CD4-positive, alpha-beta T cell (primary cell): ENCODE measurements at places on chromosomes 5 and 9.

GRCh38 chr5:139061856-139062255, 136.3 kb downstream of the SIL1 start:
- no peak for DNase-seq

DNA sequence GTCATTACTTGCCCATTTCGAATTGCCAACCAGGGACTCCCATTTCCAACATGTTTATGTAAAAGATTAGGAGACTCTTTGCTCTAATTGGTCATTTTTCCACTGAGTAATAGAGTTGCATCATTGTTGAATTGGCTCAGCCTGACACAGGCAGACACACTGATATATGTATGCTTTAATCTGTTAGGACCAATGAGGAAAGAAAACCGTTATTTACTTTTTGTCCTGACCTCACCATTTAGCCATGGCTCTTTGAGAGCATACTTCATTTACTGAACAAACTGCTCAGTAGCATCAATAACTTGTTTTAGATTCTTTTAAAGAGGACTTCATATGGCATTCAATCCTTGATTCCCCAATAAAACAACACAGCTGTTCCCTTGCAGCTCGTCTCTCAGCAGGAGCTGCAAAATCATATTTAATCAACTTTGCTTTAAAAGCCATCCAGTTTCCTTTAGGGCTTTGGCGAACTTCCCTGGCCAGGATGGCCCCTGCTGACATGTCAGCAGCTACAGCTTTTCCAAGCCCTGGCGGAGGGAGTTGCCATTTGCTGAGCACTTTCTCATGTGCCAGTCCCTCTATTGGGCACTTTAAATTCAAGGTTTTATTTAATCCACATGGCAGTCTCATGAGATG, 251.5 kb upstream of the TNC start:
- DNase-seq, result no peak

- no peak for DNase-seq
Observed at GRCh38 chr5:34682926-34683623, 26.9 kb downstream of the RAI14 start.

DNA sequence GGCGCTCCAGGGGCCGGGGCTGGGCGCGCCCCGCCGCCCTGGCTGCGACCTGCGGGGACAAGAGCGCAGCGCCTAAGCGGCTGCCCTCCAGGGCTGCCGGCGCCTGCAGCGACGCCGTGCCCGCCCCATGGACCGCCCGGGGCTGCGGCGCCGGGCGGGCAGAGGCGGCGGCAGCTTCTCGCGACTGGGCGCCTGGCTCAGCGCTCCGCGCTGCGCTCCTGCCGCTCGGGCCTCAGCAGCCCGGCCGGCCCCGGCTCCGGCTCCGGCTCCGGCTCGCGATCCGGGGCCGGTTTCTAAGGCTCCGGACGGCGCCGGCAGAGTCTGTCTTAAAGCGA, at the start of gene PITX1:
Gene PITX1, minus strand, starts transcription at position 328 of the 335 bp plus-strand sequence. CDS start 347 bp downstream, outside the sequence.
- no peak for DNase-seq

GRCh38 chr9:88975966-88976889, 15.0 kb upstream of the S1PR3 start:
- DNase-seq, result no peak

- DNase-seq, result no peak
Observed at GRCh38 chr5:77300451-77300850, 90.0 kb downstream of the PDE8B start.
